ENCODE measurements at places on chromosomes 11 and 22.

GRCh38 chr11:119100246-119100970, 1.2 kb downstream of the DPAGT1 start:
- peak; percentile 52 for DNase-seq

DNA sequence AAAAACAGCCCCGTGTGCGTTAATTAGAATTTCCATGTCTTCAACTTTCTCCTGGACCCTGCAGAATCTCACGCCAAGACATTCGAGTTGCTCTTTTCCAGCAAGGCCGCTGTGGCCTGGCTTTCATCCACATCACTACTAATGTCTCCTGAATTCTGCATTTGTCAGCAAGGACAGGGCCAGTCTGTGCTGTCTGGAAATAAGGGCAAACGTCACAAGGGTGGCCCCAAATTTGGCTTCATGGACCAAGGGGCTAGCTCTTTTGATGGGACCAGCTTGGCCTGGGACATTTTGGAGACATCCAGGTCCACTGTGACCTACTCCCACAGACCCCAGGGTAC, 33.4 kb downstream of the KCNQ1OT1 start:
- DNase-seq: no peak

DNA sequence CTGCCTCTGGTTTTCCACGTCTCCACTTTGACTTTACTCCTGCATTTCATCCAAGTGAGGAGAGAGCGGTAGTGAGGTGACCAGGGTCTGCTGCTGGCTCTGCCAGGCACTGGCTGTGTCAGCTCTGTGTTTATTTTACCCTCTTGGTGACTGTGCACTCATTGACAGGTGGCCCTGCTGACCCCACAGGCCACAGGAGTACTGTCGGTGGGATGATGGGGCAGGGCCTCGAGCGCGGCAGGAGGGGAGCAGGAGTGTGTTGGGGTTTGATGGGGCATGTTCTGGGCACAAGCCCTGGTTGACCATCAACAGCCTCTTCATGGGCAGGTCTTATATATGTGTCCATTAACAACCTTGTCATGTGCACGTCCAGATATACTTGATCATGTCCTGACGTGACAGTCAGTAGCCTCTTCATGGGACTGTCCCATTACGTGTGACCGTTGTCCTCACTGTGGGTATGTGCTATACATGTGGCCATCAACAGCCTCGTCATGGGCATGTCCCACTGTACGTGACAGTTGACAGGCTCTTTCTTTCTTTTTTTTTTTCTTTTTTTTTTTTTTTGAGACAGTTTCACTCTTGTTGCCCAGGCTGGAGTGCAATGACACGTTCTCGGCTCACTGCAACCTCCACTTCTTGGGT, 31.4 kb upstream of the ACR start:
- DNase-seq: no peak

DNA sequence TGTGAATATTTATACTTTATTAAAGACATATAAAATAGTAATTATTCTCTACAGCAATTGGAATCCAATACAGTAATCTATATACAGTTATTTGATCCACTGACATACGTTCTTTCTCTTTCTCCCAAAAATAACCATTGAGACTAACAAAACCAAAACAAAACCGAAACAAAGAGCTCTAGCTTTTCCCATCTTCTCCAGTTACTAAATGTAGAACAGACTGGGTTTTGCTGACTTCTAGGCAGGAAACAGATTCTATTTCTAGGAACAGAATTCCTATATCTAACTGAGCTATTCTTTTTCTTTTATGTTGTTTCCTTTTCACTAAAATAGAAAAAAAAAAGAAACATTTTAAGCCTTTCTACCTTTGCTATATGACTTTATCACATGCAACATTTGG, 80.1 kb downstream of the PACS1 start:
- DNase-seq: no peak

GRCh38 chr11:65459552-65459951, 37.0 kb downstream of the NEAT1 start:
- DNase-seq: no peak

DNA sequence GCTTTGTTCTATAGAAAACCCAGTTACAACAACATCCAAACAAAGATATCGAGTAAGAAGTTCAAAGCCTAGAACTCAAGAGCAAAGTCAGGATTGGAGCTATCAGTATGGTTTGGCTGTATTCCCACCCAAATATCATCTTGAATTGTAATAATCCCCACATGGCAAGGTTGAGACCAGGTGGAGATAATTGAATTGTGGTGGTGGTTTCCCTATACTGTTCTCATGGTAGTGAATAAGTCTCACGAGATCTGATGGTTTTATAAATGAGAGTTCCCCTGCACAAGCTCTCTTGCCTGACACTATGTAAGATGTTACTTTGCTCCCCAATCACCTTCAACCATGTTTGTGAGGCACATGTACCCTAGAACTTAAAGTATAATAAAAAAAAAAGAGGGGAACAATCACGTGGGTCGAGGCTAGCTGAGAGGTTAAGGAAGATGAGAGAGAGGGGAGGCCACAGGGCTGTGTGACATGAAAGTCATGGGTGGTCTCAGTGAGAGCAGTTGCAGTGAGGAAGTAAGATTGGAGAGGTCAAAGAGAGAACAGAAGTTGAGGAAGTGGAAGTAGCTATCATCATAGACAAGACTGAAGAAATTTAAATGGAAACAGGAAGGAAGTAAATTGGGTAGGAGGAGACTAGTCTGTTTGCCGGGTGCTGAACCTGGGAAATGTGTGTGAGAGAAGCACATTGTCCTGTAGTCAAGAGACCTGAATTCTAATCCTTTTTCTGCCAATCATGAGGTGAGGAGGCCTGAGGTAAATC, 80.1 kb upstream of the CD44 start:
- no peak for DNase-seq

DNA sequence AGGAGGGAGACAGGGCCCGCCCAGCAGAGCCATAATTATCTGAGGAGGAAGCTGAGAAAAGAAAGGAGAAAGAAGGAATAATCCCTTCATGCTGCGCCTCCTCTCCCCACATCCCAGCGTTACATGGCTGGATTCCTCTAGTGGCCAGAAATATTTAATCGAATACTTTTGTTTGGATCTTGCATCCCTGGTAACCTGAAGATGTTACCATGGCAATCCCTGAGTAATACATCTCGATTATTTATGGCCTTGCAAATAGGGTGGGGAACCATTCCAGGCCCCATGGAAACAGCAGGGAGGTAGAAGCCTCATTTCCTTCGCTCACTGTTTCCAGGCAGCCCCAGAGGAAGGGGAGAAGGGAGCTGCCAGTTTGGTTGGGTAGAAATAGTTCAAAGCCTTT, 357.7 kb downstream of the BUD13 start:
- DNase-seq: no peak

- no peak for DNase-seq
Measured at GRCh38 chr22:17047656-17048055, 37.1 kb upstream of the IL17RA start.

DNA sequence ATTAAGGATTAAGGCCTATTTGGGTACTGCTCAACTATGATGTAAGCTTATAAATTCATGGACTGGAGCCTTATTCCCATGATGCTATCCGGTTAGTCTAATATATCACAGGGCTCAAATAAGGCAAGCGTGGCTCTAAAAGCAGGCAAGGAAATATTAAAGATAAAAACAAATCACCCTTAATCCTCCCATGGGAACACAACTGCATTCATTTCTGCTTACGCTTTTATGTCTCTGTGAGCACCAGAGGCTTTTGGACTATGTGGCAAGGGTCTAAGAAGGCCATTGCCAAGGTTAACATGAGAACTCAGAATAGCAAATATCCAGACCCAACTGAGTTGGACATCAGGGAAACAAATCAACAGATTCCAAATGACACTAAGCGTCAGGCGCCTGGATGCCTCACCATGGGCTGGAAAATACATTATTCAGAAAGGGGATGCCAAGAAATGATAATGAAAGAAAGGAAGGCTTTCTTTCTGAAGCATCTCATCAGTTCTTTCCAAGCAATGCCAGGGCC, 138.1 kb downstream of the SLC1A2 start:
- no peak for DNase-seq

DNA sequence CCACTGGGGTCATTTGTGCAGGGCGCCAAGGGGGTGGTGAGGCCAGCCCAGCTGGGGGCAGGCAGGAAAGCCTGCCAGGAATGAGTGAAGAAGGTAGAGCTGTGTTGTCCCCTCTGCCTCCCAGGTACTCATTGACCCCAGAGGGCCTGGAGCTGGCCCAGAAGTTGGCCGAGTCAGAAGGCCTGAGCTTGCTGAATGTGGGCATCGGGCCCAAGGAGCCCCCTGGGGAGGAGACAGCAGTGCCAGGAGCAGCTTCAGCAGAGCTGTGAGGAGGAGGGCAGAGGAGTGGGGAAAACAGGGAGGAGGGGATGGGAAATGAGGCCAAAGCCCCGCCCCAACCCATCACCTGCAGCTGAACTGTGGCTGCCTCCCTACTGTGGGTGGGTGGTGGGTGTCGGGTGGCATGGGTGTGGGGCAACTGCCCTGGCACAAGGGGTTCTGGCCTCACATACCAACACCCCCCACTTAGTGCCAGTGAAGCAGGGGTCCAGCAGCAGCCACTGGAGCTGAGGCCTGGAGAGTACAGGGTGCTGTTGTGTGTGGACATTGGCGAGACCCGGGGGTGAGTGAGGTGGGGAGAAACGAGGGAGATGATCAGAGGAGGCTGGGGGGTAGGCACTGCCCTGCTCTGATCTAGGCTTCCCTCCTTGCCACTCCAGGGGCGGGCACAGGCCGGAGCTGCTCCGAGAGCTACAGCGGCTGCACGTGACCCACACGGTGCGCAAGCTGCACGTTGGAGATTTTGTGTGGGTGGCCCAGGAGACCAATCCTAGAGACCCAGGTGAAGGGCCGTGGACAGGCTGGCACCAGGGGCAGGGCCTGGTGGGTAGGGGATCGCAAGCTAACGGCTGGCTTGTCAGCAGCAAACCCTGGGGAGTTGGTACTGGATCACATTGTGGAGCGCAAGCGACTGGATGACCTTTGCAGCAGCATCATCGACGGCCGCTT, 3.0 kb downstream of the MUS81 start:
- DNase-seq: no peak

GRCh38 chr11:1770528-1770927, 6.8 kb upstream of the CTSD start:
- no peak for DNase-seq

GRCh38 chr11:5285703-5286340, 15.9 kb downstream of the OR51B4 start:
- no peak for DNase-seq

- DNase-seq: no peak
Measured at GRCh38 chr11:128549256-128549944, 38.0 kb downstream of the ETS1 start.

- DNase-seq: no peak
Measured at GRCh38 chr11:121298774-121299173, 6.2 kb downstream of the SC5D start.

DNA sequence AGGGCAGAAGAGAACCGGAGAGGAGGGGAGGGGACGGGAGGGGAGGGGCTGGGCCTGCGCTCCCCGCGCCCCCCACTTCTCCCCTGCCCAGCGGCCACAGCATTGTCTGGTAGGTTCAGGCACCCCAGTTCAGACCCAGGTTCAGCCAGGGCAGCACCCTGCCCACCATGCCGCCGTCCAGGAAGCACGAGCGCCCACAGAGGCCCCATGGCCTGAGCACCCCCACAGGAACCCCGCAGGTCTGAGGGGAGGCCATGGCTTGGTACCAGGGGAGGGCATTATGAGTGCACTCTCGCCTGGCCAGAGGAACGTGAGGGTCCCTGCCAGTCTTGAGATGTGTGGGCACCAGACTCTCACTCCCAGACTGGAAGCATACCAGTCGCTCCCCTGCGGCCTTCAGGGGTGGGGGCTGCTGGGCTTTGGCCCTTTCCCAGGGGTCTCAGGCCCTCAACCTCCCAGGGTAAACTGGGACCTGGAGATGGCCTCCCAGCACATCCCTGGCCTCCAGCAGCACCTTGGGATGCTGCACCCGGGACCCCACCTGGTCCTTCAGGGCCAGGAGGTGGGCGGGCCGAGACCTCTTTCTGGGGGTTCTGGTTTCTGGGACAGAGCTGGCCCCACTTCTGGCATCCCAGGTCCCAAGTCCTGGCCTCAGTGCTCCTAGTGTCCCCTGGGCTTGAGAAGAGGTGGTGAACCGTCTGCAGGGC, 597 bp upstream of the PLXNB2 start:
- DNase-seq: no peak

DNA sequence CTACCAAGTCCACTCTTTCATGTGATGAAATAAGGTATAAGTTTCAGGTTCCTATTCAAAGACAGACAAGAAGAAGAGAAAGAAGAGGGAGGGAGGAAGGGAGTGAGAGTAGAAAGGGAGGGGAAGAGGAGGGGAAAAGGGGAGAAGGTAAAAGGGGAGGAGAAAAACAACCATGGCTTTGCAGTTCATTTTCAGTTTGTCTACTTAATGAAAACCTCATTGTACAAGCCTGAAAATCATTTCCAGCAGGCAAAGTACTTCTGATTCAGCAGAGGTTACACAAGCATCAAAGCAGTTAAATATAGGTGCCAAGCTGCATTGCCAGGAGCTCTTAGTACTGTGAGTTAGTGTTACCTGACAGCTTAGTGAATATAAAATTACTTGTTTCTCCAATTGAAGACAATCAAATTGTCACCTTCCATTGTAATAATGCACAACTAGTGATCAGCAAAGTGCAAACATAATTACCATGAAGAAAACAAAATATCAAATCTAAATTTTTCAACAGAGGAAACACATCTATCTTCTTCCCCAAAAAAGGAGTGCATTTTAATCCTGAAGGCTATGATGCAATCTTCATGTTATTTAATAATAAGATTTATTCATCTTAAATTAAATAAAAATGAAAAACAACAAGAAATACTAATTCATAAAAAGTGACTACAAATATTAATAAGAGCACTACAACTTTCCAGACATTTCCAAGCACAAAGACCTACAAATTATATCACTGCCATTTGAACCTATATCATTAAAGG, 8.2 kb downstream of the SOX6 start:
- DNase-seq: no peak

Measured in ACHN (cell line).